Posterior vena cava (tissue), 2 donors: ENCODE measurements at places on chromosomes 5 and 9. TPM values are rescaled to one million over a fixed set of nuclear protein-coding genes. Genes with fewer than 3 reads are reported as not detected.

- DNase-seq: no peak
Measured at GRCh38 chr5:149802008-149802680, 72.0 kb downstream of the PPARGC1B start.

GRCh38 chr5:14501353-14502293, 80.0 kb upstream of the OTULINL start:
- peak; percentile 61 for DNase-seq

GRCh38 chr5:83510260-83510659, 38.7 kb downstream of the VCAN start:
- DNase-seq: no peak

GLDC gene
- 0.52 TPM for total RNA-seq

PLAC8L1 gene
- 0.43 TPM for total RNA-seq
